Fibroblast of skin of left biceps (primary cell): ENCODE measurements at places on chromosomes 16 and 17.

DNA sequence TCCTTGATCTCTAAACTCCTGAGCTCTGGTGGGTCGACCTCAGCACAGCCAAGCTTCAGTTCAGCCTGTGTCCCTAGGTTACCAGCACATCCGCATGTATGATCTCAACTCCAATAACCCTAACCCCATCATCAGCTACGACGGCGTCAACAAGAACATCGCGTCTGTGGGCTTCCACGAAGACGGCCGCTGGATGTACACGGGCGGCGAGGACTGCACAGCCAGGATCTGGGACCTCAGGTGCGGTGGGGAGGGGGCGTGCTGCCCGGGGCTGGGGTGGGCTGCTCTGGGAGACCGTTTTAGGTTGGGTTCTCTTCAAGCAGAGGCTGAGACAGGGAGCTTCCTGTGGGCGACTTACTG is 1.1 kb downstream of the MLST8 start:
- DNase-seq = no peak

DNA sequence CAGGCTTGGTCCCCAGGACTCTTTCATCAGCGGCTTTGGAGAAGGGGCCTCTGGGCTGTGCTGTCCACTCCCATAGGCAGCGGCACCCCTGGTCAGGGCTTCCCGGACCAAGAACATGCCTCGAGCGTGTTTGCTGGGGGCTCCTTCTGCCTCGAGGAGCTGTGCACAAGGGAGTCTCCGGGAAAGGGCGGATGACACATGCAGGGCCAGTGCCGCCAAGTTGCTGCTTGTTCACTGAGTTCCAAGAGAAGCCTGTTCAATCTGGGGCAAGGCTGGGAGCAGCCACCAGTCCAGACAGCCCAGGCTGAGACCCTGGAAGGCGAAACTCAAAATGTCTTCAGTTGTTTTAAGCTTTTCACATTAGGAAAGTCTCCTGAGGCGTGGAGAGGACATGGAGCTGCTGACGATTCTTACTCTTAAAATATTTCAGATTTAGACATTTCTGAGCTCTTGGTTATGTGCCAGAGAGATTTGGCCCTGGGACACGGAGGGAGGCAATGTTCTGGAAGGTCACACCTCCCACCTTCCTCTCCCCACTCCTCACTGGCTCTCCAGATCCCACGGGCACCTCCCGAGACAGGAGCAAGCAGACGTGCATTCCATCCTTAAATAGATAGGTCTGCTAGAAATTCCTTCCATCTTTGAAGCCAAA is 84.5 kb upstream of the ZNF469 start:
- no peak for DNase-seq

- DNase-seq = no peak
Observed at GRCh38 chr17:42704490-42704836, 22.1 kb downstream of the CNTNAP1 start.

DNA sequence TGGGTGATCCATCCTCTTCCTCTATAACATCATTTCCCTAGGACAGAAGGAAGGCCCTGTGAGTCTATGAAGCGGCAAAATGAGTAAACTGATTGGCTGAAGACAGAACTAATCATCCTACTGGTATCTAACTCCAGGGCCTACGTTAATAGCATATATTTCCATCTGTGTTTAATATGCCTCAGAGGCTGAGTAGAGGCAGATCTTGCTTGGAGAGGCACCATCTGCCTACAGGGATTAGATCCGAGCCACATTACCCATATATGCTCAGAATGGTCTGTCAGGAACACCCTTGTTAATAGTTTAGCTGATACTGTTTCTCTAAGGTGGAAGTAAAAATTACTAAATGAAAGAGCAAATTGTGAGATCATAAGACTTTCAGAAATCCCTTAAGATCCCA is 13.2 kb upstream of the FOXJ1 start:
- no peak for DNase-seq

DNA sequence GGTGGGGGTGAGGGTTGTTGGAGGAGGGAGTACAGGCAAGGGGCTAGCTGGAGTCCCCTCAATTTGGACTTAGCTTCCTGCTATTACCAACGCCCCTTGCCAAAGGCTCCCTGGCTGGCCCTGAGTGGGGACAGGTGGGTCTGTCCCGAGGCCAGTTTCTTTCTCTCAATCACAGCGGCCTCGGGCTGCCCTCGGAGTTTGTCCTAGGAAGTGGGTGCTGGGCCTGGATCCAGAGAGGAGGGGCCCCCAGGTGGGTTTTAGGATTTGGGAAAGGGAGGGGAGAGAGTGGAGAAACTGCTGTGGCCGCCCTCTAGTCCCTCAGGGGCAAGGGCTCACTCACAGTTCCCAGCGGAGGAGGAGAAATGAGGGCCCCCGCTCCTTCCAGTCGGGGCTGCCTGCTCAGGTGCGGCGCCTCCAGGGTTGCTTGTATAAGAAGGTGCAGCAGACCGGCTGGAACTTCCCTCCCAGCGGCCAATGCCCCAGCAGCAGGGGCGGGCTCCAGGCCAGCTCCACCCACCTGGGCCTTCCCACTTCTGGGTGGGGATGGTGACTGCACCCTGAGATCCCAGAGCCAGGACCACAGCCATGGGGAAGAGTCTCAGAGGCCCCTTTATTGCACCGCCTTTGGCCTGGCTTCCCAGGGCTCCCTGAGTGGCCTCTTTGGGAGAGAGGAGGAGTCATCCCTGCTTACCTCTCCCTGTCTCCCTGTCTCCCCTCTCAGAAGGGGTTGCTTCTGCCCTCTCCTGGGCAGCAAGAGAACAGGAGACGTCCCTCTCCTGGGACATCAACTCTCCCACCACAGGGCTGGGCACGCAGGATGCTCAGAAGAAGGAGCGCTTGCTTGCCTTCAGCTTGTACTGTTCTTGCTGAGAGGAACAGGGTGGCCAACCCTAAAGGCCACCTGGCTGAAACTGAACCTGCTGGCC is 112.0 kb upstream of the SMURF2 start:
- DNase-seq = peak; percentile 29

DNA sequence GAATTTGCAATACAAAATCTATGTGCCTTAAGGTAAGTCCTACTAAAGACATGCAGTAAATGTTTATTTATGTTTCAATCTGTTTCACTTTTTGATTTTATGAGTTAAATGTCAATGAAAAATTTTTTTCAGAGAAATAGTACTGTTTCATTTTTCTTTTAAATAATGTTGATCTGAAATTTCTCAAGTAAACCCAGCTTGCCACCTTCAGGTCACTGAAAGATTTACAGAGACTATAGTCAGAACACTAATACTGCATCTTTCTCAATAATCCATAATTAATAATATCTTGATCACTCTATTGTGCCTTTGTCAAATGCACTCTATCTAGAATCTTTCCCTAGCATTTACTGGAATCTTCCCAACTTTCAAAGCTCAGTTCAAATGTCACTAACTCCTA is 6.5 kb upstream of the DHX40 start:
- DNase-seq = no peak

DNA sequence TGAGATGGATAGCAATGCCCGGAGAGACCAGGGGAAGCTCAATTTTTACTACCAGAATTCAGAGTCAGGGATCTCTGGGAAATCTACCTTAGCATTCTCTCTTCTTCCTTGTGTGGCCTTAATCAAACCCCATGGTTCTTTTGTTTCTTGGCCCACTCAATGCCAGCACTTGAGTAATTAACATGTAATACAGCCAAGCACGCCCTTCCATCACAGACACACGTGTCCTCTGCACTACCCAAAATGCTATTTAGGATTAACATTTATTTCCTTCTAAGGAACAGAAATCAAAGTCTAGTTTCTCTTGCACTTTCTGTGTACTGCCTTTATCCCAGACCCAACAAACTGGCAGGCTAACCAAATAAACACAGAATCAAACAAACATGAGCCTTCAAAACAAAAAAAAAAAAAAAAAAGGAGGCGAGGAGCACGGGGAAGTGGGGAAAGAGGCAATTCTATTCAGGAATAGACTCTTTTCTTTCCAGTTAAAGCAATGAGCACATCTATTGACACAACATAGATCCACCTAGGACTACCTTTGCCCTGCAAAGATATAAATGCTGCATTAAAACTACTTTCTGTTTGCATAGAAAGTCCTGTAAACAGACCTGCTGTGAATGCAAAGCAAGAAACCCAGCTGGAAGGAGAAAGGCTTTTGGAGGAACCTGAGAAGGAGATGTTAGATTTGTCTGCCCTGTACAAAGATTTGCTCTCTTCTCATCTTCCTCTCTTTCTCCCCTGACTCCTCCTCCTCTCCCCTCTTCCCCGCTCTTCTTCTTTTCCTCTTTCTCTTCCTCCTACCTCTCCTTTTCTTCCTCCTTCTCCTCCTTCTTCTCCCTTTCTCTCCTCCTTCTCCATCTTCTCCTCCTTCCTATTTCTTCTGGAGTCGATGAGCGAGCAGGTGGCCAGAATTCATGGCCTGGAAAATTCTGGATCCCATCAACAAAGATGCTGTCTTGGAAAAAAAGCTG is 294.4 kb downstream of the NPIPA8 start:
- no peak for DNase-seq

GRCh38 chr16:971981-972315 is 1.2 kb upstream of the LMF1 start:
- no peak for DNase-seq
